NCI-H446 treated with DMSO at 0.1 percent for 48 hours (cell line): ENCODE measurements at places on chromosomes 5 and 9.

DNA sequence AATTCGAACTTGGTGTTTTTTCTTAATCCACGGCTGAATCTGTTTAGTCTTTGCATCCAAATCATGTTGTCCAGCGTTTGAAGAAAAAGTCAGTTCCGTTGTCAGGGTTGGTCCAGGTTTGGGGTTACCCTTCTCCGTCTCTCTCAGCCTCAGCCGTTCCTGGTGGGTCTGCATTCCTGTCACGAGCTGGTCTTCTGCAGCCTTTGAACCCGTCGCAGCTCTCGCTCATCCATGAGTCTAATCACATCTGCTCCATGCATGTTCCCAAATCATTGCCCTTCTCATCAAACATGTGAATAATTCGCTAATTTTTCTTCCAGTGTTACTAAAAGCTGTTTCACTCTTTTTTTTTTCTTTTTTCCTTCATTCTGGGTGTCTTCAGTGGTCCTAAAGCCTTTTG lies 39.0 kb upstream of the EXOC3 start:
- DNase-seq: no peak

- DNase-seq: no peak
Measured at GRCh38 chr5:146111409-146111808, 6.0 kb upstream of the PLAC8L1 start.

DNA sequence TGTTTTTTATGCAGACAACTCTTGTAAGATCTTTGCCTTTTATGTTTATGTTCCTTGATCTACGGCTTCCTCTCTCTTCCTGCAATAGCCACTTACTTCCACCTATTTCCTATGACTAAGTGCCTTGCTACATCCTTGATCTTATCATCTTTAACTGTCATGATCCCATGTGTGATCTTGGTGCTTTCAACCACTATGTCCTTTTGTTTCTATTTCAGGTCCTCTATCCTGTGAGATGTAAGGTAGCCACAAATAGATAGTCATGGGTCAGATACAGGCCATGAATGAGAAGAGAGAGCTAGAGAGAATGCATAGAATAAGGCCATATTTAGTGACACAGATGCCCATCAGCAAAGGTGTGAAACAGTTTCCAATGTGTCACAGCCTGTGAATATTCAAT lies 243.6 kb upstream of the HAPLN1 start:
- DNase-seq: no peak

DNA sequence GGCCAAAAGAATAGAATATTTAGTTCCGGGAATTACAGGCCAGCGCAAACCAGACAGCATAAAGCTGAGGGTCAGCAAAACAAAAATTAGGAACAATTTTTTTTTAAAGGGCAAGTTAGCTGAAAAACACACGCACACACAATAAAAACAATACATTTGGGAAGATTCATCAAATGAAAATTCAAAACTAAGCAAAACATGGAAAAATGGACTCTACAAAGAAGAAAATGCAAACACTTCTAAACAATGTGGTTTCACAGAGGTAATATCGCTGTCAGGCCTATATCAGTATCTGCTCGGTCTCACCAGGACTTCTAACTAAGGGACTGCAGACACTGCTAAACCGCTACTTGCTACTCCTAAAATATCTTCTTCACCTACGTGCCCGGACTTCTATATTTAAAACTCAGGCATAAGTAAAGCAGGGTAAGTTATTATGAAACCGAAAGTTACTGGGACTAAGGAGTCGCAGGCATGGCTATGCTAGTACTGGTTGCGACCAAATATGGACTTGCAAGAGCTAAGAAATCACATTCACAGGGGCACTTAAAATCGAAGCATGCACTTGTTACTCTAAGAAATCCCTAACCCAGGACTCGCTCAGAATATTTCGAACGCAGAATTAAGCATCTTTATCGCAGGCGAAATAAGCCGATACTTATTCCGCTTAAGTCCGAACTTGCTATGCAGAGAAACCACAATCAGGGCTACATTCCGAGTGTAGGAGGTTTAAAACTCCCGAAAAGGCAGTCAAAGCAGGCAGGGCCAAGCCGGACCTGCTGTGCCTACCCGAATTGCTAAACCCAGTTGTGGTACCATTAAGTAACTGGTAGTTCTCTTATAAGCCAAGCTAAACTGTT lies 2.3 kb downstream of the ANXA2R start:
- DNase-seq: no peak

GRCh38 chr9:69549310-69550202 lies 122.6 kb downstream of the APBA1 start:
- DNase-seq: no peak

DNA sequence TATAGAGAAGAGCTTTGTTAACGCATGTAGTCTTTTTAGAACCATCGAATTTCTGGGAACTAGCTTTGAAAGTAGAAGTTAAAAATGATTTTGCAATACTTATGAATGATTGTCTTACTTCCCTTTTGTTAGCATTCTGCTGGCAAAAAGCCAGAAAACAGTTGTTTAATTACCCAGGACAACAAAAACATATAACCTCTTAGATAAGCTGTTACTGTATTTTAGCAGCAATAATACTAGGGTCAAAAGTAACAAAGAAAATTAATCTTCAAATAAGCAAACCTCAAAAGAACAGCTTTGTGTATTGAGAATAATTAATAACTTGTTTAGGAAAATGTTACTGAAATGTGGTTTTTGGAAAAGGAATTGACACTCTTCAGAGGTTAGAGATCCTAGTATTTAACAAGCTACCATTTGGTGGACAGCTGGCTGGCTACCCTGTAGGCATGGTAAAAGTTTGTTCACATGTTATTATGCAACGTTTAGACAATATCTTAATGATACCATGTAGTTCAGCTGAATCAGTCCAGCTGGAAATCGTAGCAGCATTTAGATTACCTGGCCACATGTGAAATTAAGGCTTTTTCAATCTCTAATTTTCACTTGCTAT lies 3.8 kb downstream of the FGF10 start:
- no peak for DNase-seq

DNA sequence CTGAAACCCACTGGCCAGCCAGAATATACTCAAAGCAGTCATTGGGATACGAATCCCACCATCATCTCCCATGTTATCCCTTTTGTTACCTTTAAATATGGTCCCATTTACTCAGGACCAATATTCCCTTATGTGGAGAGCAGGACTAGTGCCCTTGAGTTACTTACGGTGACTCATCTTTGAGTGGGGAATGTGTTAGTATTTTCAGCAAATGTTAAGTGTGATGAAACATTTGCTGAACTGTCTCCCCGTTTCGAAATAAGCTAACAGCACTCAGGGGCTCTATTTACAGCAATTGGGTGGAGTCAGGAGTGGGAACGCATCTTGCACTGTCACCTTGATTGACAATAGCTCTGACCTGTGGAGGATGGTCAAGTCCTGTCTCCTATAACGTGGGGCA lies 67.4 kb downstream of the CTSL start:
- DNase-seq: no peak

GRCh38 chr9:121698627-121699570 lies 47.5 kb downstream of the DAB2IP start:
- DNase-seq: no peak

GRCh38 chr9:131190191-131190590 lies 64.8 kb downstream of the NUP214 start:
- no peak for DNase-seq

- DNase-seq: no peak
Measured at GRCh38 chr9:111926421-111926875, 29.8 kb downstream of the UGCG start.

DNA sequence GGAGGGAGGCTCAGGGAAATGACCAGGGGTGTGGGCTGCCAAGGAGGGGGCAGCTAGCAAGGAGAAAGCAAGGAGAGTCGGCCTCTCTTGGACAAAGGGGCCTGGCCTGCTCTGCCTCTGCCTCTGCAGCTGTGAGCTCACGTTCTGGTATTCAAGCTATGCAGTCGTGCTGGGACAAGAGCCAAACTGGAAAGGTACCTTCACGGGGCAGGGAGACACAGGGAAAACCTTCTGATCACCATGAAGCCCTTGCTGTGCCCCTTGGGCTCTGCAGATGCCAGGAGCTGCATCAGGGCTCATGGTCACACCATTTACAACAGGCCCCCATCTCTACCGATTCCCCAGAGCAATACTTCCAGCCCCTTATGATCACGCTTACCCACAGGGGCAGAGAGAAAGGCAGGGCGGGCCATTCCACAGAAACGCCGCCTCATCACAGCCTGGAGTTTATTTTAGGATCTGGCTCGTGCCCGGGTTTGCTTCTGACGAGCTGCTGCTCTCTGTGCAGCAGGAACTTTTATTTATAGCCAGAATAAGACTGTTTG lies 63.2 kb downstream of the PRRT1B start:
- DNase-seq: no peak

DNA sequence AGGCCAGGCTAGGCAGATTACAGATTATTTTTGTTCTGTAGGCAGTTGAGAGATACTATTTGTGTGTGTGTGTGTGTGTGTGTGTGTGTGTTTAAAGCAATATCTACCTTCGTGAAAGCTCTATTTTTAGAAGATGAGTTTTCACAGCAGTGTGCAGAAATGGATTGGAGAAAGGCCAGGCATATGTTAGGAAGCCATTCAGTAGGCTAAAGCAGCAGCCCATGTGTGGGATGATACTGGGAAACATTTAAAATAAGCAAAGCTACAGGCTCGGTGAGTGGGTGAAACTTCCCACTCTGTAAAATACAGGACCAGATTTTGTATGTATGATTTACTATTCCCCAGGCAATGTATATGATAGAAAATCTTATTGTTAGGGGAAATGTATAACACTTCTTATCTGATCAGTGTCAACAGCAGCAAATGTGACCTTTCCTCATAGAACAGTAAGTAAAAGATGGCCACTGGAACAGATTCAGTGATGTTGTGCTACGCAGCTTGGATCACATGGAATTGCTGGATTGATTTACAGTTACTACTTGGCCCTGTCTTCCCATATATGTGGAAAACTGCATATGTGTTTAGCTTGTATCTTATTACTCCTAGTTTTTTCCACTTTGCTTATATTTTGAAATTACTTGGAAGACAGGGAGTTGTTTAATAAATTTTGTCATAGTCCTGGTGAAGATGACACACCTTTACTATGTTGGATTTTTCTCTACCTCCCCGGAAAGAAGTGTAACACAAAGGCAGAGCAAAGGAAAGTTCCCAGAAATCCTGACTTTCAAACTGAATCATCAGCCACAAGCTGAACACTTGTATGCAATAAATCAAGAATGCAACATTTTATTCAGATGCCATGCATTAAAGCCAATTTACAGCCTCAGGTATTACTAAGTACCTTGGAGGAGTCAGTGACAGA lies 1077.7 kb upstream of the SEMA6A start:
- peak; percentile 21 for DNase-seq

DNA sequence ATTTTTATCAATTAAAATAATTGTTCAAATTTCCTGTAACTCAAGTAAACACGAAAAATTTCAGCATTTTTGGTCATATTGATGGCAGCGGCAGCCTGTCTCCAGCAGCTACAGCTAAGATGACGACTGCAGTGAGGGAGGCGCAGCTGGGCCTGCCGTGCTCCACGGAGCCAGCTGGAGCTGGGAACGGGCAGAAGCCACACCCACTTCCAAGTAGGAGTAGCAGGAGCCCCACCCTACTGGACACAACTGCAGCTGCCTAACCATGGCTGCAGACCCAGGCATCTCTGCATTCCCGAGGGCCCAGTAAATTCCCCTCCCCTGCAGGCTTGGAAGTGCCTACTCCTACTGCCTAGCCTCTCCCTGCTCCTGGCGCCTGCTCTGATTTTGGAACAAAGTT lies 2031.7 kb downstream of the EFNA5 start:
- no peak for DNase-seq

- DNase-seq: no peak
Measured at GRCh38 chr5:156527611-156528010, 200.6 kb downstream of the SGCD start.

DNA sequence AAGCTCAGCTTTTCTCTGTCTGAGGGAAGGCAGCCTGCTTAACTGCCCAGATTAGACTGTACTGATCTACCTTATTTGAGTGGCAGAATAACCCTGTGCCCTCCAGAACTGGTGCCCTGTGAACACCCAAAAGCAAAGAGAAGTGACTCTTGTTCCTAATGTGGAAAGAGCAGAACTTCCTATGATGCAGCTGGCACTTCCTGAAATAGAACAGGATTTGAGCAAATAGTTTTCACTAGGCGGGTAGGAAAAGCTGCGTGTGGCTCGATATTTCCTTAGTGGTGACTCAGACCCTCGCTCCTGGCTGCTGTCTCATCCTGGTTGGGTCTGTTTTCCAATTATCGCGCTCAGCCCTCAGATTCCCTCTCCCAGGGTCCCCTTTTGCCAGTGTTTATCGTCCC lies 89.9 kb downstream of the SH3TC2 start:
- DNase-seq: peak; percentile 77

- no peak for DNase-seq
Measured at GRCh38 chr5:6773342-6774035, 60.3 kb downstream of the TENT4A start.

- no peak for DNase-seq
Measured at GRCh38 chr5:113748403-113748802, 234.9 kb downstream of the YTHDC2 start.

GRCh38 chr5:164650427-164650826 lies 1145.0 kb downstream of the MAT2B start:
- no peak for DNase-seq

DNA sequence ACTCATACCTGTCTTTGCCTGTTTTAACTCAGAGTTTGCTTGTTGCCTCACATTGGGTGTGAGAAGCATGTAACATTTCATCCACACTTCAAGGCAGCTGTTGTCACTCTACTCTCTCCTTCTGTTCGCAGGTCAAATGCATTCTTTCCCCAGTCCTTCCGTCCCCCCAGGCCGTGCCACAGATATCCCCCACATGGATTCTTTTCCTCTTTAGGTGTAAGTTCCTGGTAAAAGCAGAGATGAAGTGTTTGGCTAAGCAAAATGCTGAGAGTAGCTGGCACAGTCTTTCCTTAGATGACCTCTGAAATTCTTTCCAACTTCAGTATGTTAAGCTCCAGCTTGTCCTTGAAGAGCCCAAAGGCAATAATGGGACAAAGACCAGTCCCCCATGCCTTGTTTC lies 328.2 kb downstream of the SLIT3 start:
- no peak for DNase-seq

GRCh38 chr5:2739360-2740050 lies 12.0 kb downstream of the IRX2 start:
- no peak for DNase-seq

DNA sequence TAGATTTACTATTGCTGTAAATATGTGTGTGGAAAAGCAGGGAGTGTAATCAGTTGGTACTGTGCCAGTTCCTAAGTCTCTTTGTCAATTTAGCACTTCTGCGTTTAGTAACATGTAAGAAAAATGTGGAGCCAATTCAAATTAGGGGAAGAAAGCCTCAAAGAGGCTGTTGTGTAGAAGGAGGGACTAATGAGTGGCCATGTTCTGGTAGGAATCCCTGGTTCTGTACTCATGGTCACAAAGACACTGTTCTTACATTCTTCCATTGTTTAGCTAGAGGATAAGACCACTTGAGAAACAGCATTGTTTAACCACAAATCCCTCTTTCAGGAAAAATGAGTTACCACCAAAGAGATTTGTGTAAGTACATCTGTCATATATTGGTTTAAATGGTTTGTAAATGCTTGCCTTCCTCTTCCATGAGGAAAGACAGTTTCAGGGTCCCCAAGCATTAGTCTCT lies 14.9 kb downstream of the ARHGEF28 start:
- no peak for DNase-seq
